Bronchial smooth muscle cell (primary cell): ENCODE measurements at places on chromosomes 4 and X. TPM values are rescaled to one million over a fixed set of nuclear protein-coding genes. Genes with fewer than 3 reads are reported as not detected.

ZC4H2 gene
- total RNA-seq: 4.6 and 5.2 TPM in 2 replicates

NWD2 gene
- total RNA-seq: under 0.01 TPM in 1 of 2 replicates, not detected in the other

ITIH6 gene
- not detected in 2 replicates for total RNA-seq

TCEAL9 gene
- 93.4 and 148 TPM in 2 replicates for total RNA-seq

MXRA5 gene
- 11.3 and 57.4 TPM in 2 replicates for total RNA-seq

HGFAC gene
- total RNA-seq: under 0.01 and 0.26 TPM in 2 replicates

CXCL13 gene
- total RNA-seq: not detected in 2 replicates

STOX2 gene
- 1.1 and 2.2 TPM in 2 replicates for total RNA-seq

WDFY3 gene
- total RNA-seq: 42.1 and 46.2 TPM in 2 replicates

PAGE4 gene
- not detected in 2 replicates for total RNA-seq

SERTM2 gene
- total RNA-seq: not detected in 2 replicates

ADH1C gene
- 5.4 and 6.1 TPM in 2 replicates for total RNA-seq

TMA16 gene
- total RNA-seq: 16.3 and 22.7 TPM in 2 replicates

TMEM150C gene
- under 0.01 and 0.17 TPM in 2 replicates for total RNA-seq

MMAA gene
- total RNA-seq: 3.3 and 5.5 TPM in 2 replicates

VEGFC gene
- 13.4 and 20.4 TPM in 2 replicates for total RNA-seq

CDKL2 gene
- 1.2 and 1.3 TPM in 2 replicates for total RNA-seq

CSN3 gene
- not detected in 2 replicates for total RNA-seq

TRO gene
- 17.3 and 20.6 TPM in 2 replicates for total RNA-seq

ODAPH gene
- not detected in 2 replicates for total RNA-seq

CENPVL1 gene
- total RNA-seq: not detected in 2 replicates
